Activated gamma-delta T cell treated with Interleukin-2 at 50 U/mL for 16 hours (primary cell): ENCODE measurements at places on chromosomes 2 and 18.

DNA sequence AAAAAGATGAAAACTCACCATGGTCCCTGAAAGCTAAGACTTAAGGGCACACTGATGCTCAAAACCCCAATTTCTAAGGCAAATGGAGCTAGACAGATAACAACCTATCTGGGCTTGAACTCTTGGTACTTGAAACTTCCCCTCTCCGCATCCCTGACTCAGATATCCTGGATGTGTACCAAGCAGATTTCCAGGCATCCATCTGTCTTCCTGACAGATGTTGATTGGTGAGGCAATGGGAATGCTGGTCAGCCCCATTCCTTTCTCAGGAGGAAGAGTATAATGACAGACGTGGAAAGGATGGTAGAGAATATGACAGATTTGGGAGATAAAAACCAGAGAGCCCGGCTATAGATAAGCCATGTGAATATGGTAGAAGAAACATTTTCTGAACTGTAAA is 69.2 kb downstream of the ADD2 start:
- no peak for DNase-seq

DNA sequence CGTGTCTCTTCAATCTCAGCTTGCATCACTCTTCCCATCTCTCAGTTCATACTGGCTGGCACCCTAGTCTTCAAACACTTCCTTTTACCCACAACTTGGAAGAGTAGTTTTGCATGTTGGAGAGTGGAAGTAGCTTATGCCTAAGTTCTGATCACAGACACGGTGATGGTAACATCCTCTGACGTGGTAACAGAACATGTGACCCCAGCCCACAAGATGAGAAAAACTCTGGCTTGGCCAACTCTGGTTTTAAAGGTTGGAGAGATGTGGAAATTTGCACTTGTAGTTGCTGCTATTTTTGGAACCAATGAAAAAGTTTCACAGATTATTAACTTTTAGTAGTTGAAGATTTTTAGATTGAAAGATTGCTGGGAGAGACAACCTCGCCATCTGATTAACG is 155.4 kb upstream of the SLC35G4 start:
- no peak for DNase-seq

DNA sequence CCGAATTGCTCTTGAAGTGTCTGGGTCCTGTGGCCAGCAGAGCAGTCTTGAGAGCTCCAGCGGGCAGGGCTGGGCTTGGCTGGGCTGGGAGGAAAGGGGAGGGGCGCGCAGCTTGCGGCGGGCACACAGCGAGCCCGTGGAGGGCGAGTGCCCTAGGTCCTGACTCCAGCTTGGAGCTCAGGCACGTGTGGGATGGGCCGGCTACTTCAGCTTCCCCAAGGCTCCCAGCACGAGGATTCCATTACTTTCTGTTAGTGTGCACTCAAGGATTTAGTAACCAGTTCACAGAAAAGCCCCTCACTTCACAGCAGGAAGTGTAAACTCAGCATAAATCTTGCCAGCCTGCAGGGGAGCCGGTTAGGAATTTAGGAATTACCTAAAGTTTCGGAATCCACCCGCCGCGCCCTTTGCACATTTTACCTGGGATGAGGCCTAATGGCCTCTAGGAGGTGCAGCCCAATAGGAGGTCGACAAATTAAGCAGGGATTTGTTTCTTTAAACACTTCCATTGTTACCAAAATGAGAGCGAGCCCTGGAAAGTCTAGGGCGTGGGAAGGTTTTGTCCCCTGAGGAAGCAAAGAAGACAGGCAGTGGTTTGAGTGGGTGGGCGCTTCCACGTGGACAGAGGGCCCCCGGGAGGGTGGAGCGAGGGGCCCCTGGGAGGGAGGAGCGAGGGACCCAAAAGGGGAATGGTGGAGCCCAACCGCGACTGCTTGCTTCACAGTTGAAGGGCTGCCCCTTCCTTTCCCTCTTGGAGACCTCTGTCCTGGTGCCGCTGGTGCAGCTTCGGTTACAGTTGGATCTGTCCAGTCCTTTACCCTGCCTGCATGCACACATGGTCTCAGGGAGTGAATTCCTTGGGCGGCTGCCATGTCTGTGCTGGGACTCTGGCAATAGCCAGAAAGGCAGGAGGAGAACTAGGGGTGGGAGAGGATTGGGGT is 93.3 kb downstream of the CTAGE1 start:
- no peak for DNase-seq

DNA sequence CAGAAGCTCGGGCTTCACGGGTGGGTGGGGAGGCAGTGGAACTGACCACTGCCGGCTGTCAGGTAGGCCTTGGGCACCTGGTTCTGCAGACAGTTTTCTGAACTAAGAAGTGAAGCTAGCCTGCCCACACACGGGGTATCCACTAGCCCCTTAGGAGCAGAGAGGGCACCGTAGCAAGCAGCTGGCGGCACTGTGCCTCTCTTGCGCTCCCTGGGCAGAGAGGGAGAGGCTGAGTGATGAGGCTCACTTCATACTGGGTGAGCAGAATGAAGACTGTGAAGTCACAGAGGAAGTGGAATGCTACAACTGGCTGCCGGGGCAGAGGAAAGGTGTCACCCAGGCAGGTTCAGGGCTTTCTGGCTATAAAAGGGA is 753 bp downstream of the ITPRIPL1 start:
- peak; percentile 44 for DNase-seq

DNA sequence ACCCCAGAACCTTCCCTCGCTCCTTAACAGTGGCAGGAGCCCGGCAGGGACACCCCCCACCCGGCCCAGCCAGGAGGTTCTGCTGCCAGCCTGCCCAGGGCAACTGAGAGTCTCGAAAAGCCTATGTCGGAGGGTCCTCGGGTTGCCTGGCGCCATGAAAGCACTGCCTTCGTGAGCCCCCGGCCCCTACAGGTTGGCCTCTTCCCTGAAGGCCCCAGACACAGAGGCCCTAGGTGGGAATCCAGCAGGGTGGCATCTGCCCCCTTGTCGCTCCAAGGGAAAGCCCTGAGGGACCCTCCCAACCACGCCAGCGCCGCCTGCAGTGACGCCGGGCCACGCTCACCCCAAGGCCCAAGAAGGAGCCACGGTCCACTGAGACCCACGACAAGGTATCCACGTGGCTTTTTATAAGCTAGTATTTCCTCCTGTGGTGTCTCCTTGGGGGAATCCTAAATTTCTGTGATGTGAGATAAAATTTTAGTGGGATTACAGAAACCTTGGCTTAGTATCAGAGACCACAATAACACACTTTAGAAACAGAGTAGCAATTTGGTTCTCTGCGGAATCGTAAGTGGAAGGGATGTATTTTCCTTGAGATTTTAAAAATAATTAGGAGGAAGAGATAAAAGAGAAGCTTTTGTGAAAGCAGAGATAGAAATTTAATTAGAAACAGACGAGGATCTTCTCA is 138.9 kb downstream of the HDAC4 start:
- DNase-seq = no peak

DNA sequence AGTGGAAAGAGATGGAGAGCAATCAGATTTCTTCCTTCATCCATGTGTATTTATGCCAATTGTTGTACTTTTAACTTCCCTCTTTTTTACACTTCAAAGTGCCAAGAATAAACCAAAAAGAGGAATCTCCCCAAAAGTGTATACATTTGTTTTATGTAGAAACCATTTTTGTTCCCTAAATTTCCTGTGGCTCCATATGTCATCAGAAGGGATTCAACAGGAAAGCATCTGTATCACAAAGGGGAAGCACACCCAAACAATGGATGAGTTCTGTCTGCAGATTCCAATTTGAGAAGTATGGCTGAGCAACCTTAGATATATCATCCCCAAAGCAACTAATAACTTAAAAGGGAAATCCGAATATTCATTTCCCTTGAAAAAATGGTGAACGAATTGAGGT is 275.0 kb downstream of the MREG start:
- DNase-seq = no peak
